CD4-positive, alpha-beta T cell treated with Interleukin-6 at 100 ng/mL for 8 hours (primary cell): ENCODE measurements at places on chromosomes 1 and 21.
A peak's percentile ranks its signal among the peaks of the same experiment; 100 is the strongest.

DNA sequence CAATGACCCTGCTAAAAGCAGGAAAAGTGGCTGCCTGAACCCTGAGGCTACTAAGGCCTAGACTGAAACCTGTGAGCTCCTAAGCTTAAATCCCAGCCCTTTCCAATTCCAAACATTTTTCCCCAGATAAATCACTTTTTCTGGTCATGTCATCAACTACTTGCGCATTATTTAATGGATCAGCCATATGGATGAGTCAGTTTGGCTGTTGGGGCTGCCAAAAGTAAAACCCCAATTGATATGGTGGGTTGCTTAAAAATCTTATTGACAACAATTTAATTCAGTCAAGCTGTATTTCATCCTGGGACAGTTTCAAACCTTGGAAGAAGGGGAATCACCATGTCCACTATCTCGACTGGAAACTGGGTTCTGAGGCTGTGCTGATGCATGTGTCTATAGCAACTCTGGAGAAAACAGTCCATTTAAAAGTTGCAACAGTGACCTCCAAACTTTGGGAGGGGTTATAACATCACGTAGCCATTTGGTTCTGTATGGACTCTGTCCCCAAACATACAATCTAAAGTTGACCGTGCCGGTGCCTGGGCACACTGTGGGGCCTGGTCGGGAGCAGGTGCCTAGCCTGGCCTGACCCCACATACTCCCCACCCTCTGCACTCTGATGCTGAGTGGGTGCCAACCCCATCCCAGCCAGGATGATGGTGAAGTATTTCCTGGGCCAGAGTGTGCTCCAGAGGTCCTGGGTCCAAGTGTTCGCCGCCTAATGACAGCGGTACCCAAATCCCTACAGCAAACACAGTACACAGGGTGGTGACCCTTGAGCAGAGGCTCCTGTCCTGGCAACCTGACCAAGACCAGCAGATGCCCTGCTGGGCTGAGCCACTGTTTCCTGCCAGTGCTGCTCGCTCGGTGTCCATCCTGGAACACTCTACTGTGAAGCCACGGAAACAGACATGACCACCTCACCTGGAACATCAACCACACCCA, 46.5 kb upstream of the LRRC52 start:
- no peak for DNase-seq

- no peak for DNase-seq
Observed at GRCh38 chr1:222941425-222941824, 126.6 kb downstream of the DISP1 start.

GRCh38 chr1:231274119-231274825, 33.3 kb downstream of the GNPAT start:
- DNase-seq: no peak

DNA sequence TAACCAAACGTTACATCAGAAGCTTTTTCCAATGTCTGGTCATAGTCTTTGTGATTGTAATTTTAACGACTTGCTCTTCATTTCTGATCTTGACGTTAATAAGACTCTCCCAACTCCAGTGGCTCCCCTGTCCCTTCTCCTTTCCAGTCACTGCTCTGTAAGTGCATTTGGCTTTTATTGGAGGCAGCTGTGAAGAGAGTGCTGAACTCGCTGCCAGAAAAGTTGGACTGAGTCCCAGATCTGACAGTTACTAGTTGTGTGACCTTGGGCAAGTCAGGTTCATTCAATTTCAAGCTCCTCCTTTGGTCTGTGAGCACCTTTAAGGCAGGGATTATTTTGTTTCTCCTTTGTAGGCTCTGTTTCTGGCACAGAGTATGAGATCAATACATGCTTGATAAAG, 109.6 kb upstream of the TSPAN2 start:
- DNase-seq: no peak

DNA sequence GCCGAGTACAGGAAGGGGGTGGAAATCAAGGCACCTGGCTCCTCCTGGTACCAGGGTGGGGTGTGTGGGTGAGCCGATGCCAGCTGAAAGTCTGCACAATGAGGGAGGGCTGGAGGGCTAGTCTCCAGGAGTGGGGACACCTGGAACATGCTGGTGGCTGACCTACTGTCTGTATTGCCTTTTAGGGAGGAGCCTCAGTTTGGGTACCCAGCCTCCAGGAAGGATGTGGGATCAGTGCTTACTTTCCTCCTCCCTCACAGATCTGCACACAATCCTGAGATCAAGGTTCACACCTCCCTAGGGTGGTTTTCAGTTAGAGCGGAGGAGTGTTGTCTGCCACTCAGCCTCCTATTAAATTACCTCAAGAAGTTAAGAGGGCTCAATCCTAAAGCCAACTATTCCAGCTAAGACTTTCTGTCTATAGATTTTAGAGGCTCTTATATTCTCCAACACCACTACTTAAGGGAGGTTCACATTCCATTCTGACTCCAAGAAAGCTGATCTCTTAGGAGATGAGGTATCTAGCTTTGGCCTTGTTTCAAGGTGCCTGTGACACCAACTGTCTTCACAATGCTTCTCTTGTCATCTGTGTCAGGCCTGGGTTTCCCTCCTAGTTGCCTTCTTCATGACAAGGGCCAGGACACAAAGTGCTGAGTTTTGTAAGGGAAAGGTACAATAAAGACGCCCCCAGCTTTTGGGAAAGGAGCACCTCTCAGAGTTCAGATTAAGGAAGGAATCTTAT, 15.7 kb downstream of the SSR2 start:
- DNase-seq: peak; percentile 47

DNA sequence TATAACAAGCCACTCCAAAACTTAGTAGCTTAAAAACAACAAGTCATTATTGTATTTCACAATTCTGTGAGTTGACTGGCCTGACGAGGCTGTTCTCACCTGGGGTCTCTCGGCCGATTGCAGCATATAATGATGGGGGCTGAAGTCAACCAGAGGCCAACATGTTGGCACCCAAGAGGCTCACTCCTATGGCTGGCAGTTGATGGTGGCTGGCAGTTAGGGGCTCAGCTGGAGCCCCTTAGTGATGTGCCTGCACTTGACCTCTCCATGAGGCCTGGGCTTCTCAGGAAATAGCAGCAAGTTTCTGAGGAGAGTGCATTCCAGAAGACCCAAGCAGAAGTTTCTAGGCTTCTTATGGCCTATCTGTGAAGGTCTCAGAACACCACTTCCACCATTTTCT, 459.4 kb downstream of the NPHP4 start:
- DNase-seq: no peak

DNA sequence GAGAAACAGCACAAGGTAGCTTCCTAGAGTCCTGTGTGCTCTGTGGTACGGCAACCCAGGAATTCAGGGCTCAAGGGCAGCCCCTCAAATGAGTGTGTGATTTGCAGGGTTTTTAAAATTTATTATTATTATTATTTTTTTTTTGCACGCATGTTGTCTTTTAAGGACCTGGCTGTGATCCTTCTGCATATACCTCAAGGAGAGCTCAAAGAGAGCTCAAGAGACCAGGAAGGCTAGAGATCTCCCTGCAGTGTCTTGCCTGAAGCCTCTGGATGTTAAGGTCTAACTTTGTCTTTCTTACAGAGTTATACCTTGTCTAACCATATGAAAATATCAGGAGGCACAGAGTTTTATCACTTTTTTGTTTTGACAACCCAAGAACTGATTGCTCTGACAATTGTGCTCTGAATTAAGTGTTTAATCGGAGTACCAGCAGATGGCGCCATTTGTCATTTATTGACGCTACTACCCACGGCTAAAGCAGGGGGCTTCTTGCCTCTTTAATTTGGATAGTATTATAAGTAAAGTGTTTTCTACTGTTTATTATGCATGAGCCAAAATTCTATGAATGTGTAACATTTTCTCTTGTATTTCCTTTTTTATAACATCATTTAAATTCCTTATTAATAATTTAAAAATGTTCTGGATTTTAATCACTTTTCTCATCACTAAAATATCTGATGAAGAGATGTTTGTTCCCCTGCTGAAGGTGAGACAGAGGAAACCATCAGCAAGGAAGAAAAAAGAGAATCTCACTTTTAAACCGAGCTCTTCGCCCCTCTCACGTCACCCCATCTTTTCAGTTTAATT, 35.8 kb upstream of the LMO4 start:
- DNase-seq: peak; percentile 48

DNA sequence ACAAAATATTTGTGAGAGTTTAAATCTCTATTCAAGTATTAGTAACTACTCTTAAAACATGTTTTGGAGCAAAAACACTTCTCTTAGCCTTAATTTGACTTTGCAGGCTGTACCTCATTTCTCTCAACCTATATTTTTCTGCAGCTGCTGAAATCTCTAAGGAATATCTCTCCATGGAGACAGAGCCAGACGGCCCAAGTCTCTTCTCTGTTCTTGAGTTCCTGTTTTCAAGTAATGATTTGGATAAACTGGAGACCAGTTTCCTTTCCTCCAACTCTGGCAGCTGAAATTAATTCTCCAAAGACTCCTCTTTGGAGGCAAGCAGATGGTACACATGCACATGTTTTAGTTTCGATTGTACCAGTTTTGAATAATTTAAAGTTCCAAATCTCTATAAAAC, 659.7 kb upstream of the NEGR1 start:
- DNase-seq: no peak

GRCh38 chr1:82795508-82796149, 994.9 kb downstream of the ADGRL2 start:
- DNase-seq: no peak
